ENCODE measurements at places on chromosomes 13 and 19.

DNA sequence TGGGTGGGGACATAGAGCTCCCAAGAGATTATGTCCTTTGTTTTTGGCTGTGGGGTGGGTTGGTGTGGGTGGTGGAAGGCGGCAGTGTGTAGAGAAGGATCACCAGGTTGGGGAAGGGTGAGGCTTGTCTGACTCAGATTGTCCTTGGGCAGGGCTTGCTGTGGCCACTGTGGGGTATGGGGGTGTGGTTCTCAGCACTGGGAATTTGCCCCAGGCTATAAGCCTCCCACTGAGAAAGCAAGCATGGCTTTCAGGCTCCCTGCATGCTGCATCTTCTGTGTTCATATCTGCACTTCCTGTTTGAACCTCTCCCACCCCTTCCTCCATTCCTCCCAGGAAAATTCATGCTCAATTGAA, 34.9 kb downstream of the DNAJC15 start:
- H3K27ac ChIP-seq = peak overlapping the region; percentile 57
- DNase-seq = peak; percentile 59
- H3K36me3 ChIP-seq = no peaks in the 10 kb centered on the region
- H3K4me1 ChIP-seq = peaks cover 23% of the 10 kb centered on the region

- no peak overlapping the region for H3K27ac ChIP-seq
- no peak for DNase-seq
- no peak overlapping the region for H3K4me3 ChIP-seq
- H3K36me3 ChIP-seq = peaks cover 5% of the 10 kb centered on the region
- H3K27me3 ChIP-seq = no peaks in the 10 kb centered on the region
These were observed 57.4 kb downstream of the PEPD start for GRCh38 chr19:33464010-33464732.

DNA sequence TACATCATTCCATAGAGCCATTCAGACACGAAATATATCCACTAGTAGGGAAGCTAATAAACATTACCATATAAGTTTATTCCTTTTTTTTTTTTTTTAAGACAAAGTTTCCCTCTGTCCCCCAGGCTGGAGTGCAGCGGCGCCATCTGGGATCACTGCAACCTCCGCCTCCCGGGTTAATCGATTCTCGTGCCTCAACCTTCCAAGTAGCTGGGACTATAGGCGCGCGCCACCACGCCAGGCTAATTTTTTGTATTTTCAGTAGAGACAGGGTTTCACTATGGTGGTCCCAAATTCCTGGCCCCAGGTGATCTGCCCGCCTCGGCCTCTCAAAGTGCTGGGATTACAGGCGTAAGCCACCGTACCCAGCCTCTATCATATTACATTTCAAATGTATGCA, 612 bp upstream of the ZNF154 start:
- no peaks in the 10 kb centered on the region for H3K4me1 ChIP-seq
- no peak for DNase-seq
- H3K27me3 ChIP-seq = no peaks in the 10 kb centered on the region

GRCh38 chr13:52934258-52934657, 85.8 kb upstream of the PCDH8 start:
- H3K27me3 ChIP-seq = no peaks in the 10 kb centered on the region
- H3K4me3 ChIP-seq = no peak overlapping the region
- DNase-seq = no peak
- H3K4me1 ChIP-seq = peaks cover 2% of the 10 kb centered on the region
- H3K27ac ChIP-seq = no peak overlapping the region
- no peaks in the 10 kb centered on the region for H3K36me3 ChIP-seq

DNA sequence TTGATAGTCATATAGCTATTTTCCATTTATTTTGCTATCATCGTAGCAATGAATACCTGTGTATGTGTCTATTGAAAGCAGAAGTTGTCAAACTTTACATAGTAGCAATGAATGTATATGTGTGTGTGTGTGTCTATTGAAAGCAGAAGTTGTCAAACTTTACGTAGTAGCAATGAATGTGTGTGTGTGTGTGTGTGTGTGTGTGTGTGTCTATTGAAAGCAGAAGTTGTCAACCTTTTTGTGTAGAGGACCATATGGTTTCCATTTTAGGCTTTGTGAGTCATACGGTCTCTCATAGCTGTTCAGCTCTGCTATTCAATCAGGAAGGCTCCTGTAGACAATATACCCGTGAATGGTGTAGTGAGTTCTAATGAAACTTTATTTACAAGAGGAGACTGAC, 20.8 kb downstream of the NLRP4 start:
- H3K27me3 ChIP-seq = no peaks in the 10 kb centered on the region
- H3K4me1 ChIP-seq = no peaks in the 10 kb centered on the region
- H3K27ac ChIP-seq = no peak overlapping the region
- H3K4me3 ChIP-seq = no peak overlapping the region
- no peak for DNase-seq
- no peaks in the 10 kb centered on the region for H3K36me3 ChIP-seq

DNA sequence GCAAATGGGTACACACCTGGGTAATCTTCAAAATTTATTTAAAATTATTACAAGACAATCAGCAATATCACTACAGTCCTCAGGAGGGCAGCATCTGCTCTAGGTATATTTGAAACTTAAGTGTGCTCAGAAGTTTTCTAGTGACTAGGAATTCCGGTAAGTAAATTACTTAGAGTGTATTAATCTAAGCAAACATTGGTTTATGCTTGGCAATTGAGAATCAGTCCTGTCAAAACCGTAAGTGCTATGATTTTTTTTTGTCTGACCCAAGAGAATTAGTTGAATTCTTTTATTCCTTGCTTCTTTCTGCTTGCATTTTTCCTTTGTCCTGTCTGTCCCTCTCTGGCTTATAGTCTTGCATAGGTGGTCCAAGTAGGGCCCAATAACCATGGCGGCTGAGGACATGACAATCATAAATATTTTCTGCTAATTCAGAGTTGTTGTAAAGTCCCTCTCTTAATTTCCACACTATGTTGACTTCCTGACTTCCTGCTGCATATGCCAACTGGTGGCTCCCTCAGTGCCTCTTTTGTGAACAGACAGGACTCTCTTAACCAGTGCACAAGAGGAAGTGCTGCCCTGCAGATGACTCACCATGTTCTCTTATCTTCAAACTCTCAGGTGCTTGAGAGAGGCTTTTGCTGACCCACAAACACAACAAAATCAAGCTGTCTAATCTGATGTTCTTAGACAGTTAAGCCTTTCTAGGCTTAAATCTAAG, 82.2 kb downstream of the SLAIN1 start:
- H3K27ac ChIP-seq = no peak overlapping the region
- H3K36me3 ChIP-seq = no peaks in the 10 kb centered on the region
- DNase-seq = peak; percentile 39
- no peak overlapping the region for H3K4me3 ChIP-seq

DNA sequence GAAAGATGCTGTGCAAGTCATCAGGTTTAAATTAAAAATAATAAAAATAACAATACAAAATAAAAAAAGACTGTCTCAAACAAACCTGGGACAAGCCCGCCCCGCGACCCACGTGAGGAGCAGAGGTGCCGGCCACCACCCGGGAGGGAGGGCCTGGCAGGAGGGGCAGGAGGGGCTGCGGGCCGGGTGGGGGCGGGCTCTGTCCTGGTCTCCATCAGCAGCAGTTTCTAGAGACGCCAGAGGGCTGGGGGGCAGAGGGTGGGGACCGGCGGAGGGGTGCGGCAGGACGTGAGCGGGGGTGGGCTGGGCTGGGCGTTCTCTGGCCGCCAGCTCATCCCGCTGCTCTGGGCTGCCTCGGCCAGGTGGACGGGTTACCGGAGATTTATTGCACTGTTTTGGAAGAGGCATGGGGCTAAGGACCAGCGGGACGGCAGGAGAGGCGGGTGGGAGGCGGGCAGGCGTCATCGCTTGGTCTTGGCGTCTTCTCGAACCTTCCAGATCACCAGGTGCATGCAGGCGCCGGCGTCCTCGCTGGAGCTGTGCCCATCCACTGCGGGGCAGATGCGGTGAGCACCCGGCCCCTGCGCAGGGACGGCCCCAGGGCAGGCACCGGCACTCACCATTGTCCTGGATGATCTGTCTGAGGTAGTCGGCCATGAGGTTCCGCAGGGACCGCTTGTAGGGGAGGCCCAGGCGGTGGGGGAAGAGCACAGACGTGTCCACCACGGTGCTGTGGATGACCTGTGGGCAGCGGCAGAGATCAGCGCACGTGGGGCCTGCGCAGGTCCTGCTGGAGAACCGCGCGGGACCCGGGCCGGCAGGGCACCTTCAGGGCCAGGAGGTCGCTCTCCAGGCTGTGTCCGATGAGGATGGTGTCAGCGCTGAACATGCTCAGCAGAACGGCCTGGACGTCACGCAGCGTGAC, 3.8 kb upstream of the ATP8B3 start:
- H3K36me3 ChIP-seq = no peaks in the 10 kb centered on the region
- no peaks in the 10 kb centered on the region for H3K27me3 ChIP-seq
- no peak for DNase-seq
- no peak overlapping the region for H3K27ac ChIP-seq
- no peak overlapping the region for H3K4me3 ChIP-seq

DNA sequence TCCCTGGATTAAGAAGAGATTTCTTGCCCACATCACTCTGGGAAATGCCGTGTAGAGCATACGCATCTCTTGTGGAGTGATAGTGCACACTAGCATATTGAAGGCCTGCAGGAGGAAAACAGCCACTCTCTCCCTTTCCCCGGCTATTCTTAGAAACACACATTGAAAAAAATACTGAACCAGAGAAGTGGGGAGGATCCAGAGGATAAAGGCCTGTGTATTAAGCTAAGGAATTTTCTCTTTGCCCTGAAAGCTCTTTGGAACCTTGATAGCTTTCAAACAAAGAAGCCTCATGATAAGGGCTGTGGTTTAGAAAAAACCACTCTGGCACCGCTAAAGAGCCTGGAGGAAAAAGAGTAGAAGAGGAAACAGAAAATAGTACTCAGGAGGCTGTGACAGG, 386.1 kb upstream of the NBEA start:
- DNase-seq = peak; percentile 20
- H3K27ac ChIP-seq = no peak overlapping the region
- H3K36me3 ChIP-seq = no peaks in the 10 kb centered on the region
- no peak overlapping the region for H3K4me3 ChIP-seq

DNA sequence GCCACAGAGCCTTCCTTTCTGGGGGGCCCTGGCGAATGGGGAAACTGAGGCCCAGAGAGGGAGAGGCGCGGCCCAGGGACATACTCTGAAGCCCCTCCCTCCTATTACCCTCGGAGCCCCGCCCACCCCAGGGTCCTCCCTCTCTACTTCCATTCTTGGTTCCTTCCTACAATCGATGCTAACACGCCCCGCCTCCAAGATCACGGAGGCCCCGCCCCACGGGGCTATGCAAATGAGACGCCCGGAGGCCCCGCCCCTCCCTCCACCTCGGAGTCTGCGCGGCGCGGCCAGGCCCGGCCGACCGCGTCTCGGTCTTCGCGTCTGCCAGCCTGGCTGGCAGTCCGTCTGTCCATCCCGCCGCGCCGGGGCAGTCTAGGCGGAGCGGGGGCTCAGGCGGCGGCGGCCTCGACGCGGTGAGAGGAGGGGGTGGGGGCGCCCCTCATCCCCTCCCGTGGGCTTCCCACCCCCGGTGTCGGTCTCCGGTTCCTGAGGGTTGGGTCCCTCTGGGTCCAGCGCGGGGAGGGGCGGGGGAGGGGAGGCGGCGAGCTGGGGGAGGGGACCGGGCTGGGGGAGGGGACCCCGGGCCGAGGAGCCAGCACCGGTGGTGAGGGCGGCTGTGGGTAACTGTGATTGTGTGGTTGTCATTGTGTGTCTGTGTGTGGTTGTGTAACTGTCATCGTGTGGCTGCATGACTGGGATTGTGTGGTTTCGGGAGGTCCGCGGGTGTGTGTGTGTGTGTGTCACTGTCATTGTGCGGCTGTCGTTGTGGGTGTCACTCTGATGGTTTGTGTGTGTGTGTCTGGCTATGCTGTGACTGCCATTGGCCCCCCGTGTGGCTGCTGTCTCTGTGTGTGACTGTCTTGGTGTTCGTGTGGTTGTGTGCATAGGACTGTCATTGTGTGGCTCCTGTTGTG, at the start of gene PLPPR2:
PLPPR2 (plus strand) TSS at position 273 of the 914 bp plus-strand sequence. CDS start 2,242 bp downstream, outside the sequence.
- H3K27ac ChIP-seq = no peak within 1 kb of the TSS
- H3K4me1 ChIP-seq = peaks cover 8% of the 10 kb centered on the region
- H3K27me3 ChIP-seq = no peaks in the 10 kb centered on the region
- peak; percentile 57 for DNase-seq
- H3K4me3 ChIP-seq = peak within 1 kb of the TSS; percentile 68
- H3K36me3 ChIP-seq = no peaks in the 10 kb centered on the region

DNA sequence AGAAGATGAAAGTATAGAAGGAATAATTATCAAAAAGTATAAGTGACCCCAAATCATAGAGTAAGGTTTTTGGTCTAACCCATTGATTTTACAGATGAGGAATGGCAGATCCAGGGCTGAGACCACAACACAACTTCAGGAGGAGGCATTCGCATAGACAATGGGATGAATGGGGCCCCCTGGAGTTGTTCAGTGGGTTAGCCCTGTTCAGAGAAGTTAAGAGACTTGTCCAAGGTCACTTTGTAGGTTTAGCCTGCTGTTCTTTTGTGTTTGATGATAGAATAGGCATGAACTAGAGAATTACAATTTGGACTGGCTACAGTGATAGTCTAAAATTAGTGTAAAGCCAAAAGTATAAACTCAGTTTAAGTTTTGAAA, 233.9 kb downstream of the KCNRG start:
- H3K27me3 ChIP-seq = peaks cover 10% of the 10 kb centered on the region
- peaks cover 14% of the 10 kb centered on the region for H3K4me1 ChIP-seq
- H3K4me3 ChIP-seq = no peak overlapping the region
- H3K27ac ChIP-seq = no peak overlapping the region
- no peaks in the 10 kb centered on the region for H3K36me3 ChIP-seq

DNA sequence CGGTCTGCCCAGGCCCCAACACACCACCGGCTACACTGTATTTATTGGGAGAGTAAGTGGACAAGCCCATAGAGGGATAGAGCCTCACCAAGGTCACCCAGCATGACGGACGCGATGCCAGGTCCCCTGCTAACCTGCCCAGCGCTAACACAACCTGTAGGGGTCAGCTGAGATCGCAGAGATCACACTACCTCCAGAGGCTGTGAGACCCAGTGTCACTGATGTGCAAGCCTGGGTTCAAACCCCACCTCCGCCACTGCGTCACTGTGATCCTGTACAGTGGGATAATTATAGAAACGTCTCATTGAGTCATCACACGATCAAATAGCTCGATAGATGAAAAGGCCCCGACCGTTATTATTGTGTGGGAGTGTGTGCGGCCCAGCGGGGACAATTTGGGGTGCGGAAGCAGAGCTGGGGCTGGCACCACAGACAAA, 10.6 kb upstream of the TLE2 start:
- H3K4me3 ChIP-seq = no peak overlapping the region
- no peak for DNase-seq
- no peaks in the 10 kb centered on the region for H3K27me3 ChIP-seq

GRCh38 chr19:10692673-10693264, 8.5 kb upstream of the QTRT1 start:
- no peak overlapping the region for H3K4me3 ChIP-seq
- H3K36me3 ChIP-seq = peaks cover 23% of the 10 kb centered on the region
- peaks cover 3% of the 10 kb centered on the region for H3K4me1 ChIP-seq
- no peaks in the 10 kb centered on the region for H3K27me3 ChIP-seq

DNA sequence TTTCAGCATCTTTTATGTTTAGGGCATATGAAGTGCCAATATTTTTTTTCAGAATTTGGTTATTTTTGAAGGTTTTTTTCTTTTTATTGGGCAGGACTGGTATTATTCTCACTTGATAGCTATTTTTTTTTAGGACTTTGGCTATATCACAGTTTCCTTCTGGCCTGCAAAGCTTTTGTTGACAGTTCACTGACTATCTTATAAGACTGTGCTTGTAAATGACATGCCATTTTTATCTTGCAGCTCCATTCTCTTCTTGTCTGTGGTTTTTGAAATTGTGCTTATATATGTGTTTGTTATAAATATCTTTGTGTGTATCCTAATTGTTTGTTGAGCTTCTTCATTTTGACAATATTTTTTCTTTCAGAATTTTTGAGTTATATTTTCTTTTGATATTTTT, 26.4 kb upstream of the ZNF431 start:
- no peaks in the 10 kb centered on the region for H3K27me3 ChIP-seq
- H3K36me3 ChIP-seq = peaks cover 9% of the 10 kb centered on the region
- H3K4me1 ChIP-seq = no peaks in the 10 kb centered on the region

Measured in astrocyte (in vitro differentiated cells and primary cell).